ENCODE measurements at places on chromosomes 13 and 19.
A peak's percentile ranks its signal among the peaks of the same experiment; 100 is the strongest.

GRCh38 chr13:99214731-99215130, 14.1 kb downstream of the UBAC2 start:
- no peak for DNase-seq

DNA sequence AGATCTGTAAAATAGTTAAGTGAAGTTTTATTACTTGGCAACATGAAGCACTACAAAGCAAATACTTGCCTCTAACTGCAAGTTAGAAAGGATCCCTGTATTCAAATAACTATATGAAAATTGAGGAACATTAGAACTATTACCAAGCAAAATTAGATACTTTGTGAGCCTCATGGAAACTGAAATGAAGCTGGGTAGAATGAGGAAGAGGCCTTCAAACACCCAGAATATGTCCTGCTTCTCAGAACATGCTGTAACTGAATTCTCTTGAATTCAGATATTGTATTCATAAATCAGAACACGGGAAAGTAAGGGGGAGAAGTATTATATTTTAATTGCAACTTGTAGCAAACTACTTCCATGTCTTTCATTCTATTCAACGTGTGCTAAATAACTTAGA, 947.9 kb downstream of the PCDH17 start:
- DNase-seq: no peak

DNA sequence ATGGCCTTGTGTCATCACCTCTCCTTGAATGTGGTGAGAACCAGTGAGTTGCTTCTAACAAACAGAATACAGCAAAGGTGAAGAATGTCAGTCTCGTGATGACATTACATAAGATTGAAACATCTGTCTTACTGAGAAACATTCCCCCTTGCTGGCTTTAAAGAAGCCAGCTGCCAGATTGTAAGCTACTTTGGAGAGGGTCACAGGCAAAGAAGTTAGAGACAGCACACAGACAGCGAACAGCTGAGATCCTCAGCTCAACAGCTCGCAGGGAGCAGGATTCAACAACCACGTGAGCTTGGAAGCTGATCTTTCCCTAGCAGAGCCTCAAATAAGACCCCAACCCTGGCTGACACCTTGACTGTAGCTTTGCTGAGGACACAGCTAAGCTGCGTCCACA, 367.9 kb downstream of the LIG4 start:
- DNase-seq: no peak

DNA sequence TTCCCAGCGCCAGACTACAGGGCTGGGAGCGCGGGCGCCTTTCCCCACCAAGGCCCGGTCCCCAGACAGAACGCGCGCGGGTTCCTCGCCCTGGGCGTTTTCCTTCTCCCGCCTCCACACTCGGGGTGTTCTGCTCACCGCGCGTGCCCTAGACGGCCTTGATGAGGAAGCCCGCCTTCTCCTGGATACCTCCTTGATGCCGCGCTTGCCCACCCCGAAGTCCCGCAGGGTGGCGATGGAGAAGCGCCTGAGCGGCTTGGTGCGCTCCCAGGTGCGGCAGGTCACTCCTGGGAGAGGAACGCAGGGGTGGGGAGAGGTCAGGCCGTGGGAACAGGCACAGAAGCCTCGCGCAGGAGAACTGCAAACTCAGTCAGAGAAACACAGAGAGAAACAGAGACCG, 34.8 kb downstream of the CYP2B6 start:
- DNase-seq: no peak

DNA sequence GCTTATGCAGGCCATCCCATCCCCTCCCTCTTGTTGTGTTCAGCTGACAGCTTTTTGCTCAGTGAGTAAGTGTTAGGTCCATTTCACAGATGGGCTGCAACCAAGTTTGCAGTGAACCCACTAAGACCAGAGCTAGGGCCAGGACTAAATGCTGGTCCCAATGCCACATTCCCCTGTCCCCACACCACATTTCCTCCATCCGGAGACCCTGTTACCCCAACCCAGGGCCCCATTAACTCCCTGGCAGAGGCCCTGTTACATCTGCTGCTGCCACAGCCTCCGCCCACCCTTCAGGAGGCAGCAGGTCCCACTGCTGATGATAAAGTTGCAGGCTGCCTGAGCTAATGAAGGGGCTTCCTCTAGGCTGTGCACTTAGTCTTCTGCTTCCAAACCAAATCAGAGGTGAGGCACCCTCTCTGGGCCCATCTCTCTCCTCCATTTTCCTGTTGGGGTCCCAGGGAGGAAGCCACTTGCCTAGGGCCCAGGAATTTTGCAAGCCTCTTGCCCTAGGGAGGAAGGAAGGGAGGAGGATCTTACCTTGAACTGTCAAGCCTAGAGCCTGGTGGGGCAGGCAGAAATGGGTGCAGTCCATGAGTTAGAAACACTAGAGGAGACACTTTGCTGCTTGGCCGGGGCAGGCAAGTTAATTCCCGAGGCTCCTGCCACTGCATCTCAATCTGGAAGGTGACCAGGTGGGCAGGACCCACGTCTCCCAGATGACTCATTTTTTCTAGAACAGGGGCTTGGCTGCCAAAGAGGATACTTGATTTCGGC, 3.4 kb upstream of the USF2 start:
- DNase-seq: no peak

DNA sequence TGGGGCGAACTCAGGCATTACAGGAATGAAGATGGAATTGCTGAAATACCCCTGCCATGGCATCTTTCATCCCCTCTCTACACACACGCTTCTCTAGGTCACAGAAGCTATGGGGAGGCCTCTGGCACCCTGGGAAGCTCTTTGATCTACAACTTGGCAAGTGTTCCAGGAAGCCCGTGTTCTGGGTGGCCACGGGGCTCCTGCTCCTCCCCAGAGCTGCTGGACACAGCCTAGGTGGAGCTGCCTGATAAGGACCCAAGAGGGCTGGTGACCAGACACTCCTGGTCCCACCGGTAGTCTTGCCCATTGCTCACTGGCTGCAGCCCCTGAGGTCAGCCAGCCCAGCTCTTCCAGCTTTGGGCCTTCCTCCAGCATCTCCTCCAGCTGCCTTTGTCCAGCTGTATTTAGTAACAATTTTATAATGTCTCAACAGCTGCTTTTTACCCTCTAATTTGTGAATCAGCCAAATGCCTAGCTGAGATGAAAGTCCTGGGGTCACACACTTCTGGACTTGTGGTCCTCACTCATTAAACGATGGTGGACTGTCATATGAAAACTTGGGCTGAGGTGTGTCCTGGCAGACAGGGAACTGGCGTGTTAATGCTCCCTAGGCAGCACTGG, 72.8 kb upstream of the SPATA13 start:
- no peak for DNase-seq

GRCh38 chr13:71546881-71547280, 320.1 kb downstream of the DACH1 start:
- no peak for DNase-seq

DNA sequence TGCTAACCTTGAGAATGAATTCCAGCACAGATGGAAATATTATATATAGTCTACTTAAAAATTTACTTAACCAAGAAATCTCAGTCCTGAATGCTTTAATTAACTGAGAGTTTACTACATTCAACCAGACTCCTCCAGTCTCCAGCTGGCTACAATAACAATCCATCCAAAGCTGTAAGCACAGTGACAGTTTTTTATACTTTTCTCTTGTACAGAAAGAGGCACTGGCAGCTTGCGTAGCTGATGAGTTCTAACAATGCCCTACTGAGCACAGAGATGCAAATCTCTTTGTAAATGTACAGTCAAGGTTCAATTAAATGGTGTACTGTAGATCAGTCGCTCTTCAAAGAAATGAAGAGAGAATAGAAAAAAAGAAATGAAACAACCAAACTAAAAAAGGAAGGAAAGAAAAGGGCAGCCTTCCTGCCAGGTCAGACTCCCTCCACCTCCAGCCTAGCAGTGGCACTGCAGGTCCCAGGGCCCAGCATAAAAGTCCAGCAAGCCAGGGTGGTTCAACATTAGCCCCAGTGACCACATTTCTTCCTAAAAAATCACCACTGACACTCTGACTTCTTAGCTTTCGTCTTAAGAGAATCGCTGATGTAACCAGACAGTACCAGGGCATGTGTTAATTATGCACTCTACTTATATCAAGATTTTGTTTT, 88.4 kb downstream of the SACS start:
- DNase-seq: no peak

GRCh38 chr19:56866538-56866937, 26.0 kb upstream of the PEG3 start:
- DNase-seq: no peak

GRCh38 chr13:102460806-102461205, 59.0 kb upstream of the FGF14 start:
- no peak for DNase-seq

GRCh38 chr13:95480791-95481780, 71.4 kb upstream of the CLDN10 start:
- no peak for DNase-seq

DNA sequence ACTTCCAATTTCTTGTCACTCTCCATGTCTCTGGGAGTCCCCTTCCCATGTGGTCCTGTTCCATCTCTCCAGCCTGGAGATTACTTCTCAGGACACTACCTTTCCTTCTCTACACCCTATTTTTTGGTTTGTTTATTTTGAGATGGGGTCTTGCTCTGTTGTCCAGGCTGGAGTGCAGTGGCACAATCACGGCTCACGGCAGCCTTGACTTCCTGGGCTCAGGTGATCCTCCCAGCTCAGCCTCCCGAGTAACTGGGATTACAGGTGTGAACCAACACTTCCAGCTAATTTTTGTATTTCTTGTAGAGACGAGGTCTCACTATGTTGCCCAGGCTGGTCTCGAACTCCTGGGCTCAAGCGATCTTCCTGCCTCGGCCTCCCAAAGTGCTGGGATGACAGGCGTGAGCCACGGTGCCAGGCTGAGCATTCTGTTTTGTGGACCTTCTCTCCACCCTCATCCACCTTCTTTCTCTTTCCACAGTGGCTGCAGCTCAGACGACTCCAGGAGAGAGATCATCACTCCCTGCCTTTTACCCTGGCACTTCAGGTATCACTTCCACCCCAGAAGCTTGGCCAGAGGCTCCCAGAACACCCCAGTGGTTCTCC, 644 bp downstream of the HCST start:
- no peak for DNase-seq

- DNase-seq: no peak
Observed at GRCh38 chr13:39510316-39510695, 92.7 kb downstream of the LHFPL6 start.

- DNase-seq: no peak
Observed at GRCh38 chr19:32767951-32768679, 48.5 kb downstream of the TDRD12 start.

- DNase-seq: no peak
Observed at GRCh38 chr19:34480971-34481841, at the start of gene WTIP. TSS of gene WTIP (plus strand) at chr19:34481758. CDS start at chr19:34481975, 217 bp downstream.

- DNase-seq: no peak
Observed at GRCh38 chr19:49132974-49133609, 13.7 kb downstream of the PPFIA3 start.

DNA sequence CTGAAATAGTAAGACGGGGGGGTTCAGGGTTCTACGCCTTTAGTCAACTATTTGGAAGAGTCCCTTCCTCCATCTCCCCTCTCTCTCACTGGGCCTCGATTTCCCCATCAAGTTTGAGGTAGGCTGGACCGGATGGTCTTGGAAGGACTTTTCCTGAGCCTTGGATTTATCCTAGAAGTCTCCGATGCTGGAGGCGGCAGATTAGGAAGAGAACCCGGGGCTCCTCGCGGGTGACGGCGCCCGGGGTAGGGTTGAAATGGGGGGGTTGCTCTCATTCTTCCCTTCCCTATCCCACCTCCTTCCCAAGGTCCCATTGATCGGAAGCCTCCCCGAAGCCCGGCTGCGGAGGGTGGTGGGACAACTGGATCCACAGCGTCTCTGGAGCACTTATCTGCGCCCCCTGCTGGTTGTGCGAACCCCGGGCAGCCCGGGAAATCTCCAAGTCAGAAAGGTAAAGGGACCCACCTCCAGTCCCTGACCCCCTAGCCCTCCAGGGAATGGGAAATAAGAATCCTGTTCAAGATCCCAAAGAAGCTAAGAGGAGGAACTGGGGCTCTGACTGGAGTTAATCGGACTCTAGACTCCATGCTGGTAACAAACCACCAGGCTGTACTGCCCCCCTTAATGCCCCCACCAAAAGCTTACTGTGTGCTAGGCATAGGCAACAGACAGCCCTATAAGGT, 781 bp downstream of the QPCTL start:
- DNase-seq: peak; percentile 70

- no peak for DNase-seq
Observed at GRCh38 chr13:28620011-28620830, 38.7 kb upstream of the POMP start.

- no peak for DNase-seq
Observed at GRCh38 chr13:86960876-86961275, 710.3 kb upstream of the SLITRK5 start.

GRCh38 chr13:49711218-49711863, 20.1 kb upstream of the EBPL start:
- DNase-seq: no peak

DNA sequence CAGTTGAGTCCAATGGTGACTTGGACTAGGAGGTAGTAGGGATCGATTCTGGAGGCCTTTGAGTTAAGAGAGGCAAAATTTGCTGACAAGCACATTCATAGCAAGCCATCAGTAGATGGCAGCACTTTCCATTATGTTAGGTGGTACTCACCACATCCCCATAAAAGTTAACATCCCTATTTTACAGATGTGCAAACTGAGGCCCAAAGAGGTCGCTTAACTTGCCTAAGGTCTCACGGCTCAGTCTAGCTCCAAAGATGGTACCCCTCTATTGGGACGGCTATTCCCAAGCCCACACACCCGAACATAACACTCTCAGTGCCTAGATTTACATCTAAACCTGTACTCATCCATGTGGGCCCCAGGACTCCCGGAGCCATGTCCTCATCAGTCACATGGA, 21.5 kb upstream of the FOSB start:
- no peak for DNase-seq

DNA sequence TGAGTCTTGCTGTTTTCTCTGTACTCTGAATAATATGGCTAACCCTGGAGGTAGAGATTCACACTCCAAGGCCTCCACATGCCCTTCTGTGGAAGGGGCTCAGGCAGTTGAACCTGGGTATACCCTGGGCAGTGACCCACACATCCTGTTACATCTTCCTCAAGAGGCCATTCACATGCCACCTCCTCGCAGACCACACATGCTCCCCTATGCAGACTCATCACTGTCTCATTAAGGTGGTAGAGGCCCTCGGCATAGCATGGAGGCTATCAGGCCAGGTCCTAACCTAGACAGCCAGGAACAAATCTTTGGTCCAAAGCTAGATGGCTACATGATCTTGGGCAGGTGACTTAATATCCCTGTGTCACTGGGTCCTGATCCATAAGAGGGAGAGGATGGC, 363.9 kb upstream of the ZNF507 start:
- no peak for DNase-seq

- no peak for DNase-seq
Observed at GRCh38 chr19:14582894-14583340, at the start of gene CLEC17A. TSS of gene CLEC17A (plus strand) at chr19:14583084. CDS start at chr19:14583161, 77 bp downstream.

GRCh38 chr19:30017172-30017571, 75.1 kb downstream of the URI1 start:
- DNase-seq: no peak
